ENCODE measurements at places on chromosomes 7 and 10.

- no peak for DNase-seq
Observed at GRCh38 chr7:90843472-90843871, 247.4 kb downstream of the CDK14 start.

- DNase-seq, result no peak
Observed at GRCh38 chr10:38070501-38070900, 23.6 kb upstream of the ZNF37A start.

- no peak for DNase-seq
Observed at GRCh38 chr10:74156919-74157289, 5.9 kb downstream of the ADK start.

DNA sequence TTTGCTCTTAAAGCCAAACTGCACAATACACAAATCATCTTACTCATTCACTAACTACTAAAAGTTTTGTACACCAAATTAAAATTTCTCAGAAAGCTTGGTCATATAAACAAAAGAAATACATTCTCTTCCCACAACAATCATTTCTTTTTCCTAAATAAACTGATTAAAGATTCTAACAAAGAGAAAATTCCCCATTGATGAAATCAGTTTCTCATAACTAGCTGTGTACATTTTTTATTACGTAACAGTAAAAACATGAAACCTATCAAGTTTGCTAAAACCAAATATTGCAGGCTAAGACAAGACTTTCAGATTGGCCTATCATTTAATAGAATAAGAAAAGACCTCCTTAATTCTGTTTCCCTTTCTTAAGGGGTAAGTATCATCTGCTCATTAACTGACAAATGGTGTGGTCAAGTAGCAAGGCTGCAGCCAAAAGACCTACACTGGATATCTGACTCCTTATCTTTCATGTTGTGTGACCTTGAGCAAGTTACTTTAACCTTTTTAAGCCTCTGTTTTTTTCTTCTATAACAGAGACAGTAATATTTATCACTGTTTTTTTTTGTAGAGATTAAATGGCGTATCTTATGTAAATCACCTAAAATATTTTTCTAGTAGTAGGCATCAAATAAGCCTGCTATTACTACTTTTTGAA lies 22.4 kb downstream of the NAMPT start:
- DNase-seq, result no peak

DNA sequence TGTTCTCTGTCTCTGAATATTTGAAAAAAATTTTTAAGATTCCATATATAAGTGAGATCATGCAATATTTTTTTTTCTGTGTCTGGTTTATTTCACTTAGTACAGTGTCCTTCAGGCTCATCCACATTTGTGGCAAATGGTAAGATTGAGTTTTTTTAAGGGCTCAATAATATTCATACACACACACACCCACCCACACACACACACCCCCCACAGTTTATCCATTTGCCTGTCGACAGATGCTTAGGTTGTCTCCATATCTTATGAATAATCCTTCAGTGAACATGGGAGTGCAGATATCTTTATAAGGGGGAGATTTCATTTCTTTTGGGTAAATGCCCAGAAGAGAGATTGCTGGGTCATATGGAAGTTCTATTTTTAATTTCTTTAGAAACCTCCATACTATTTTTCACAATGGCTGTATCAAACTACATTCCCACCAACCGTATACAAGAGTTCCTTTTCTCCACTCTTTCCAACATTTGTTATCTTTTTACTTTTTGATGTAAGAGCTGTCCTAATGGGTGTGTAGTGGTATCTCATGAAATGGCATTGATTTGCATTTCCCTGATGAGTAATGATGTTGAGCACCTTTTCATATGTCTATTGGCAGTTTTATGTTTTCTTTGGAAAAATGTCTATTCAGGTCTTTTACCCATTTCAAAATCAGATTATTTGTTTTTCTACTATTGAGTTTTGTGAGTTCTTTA lies 35.0 kb downstream of the AUTS2 start:
- no peak for DNase-seq

- no peak for DNase-seq
Observed at GRCh38 chr10:11823122-11823988, at the start of gene PROSER2. PROSER2 (plus strand) TSS chr10:11823356; CDS start chr10:11852078, 28,722 bp downstream.

GRCh38 chr10:132273966-132274365 lies 33.8 kb downstream of the STK32C start:
- no peak for DNase-seq

DNA sequence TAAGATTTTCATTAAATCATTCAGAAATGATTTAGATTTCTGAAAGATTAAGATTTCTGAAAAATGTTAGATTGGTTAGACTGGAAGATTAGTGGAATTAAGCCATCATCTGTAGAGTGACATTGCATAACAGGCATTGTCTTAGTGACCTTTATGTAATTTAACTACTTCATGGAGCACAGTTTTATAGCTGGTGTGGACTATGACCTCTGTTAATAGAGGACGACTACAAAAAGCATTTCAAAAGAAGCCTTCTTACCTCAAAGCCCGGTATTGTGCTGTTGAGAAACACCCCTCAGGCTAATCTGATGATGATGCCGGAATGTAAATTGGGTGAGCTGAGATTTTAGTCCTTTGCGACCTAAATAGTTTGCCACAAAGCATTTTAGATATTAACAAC lies 55.6 kb downstream of the GALNT11 start:
- no peak for DNase-seq

- no peak for DNase-seq
Observed at GRCh38 chr7:122412883-122413282, 108.3 kb upstream of the FEZF1 start.

GRCh38 chr7:55946545-55946944 lies 5.1 kb upstream of the MRPS17 start:
- DNase-seq, result no peak

- DNase-seq, result no peak
Observed at GRCh38 chr10:133159950-133160825, at the start of gene KNDC1. KNDC1 (plus strand) TSS chr10:133160219; CDS start chr10:133160468, 249 bp downstream.

All from activated naive CD8-positive, alpha-beta T cell treated with anti-CD3 and anti-CD28 coated beads, Interleukin-2, amount 50 U/mL, for 16 hours (primary cell).